ENCODE measurements at places on chromosomes 12 and 14.

DNA sequence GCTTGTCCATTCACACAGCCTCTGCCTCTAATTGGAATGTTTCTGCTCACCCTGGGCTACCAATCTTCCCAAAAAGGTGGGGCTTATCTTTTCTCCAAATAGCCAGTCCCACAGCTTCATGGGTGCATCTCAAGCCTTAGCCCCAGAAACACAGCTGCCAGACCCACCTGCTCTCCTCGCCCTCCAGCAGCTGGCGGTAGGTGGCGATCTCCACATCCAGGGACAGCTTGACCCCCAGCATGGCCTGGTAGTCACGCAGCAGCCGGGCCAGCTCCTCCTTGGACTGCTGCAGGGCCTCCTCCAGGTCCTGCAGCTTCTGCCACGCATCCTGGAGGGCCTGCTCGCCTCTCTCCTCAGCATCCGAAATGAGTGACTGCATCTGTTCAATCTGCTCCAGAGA, 11.1 kb downstream of the KRT77 start:
- DNase-seq = no peak

- no peak for DNase-seq
Observed at GRCh38 chr12:32135967-32136366, 29.3 kb downstream of the BICD1 start.

DNA sequence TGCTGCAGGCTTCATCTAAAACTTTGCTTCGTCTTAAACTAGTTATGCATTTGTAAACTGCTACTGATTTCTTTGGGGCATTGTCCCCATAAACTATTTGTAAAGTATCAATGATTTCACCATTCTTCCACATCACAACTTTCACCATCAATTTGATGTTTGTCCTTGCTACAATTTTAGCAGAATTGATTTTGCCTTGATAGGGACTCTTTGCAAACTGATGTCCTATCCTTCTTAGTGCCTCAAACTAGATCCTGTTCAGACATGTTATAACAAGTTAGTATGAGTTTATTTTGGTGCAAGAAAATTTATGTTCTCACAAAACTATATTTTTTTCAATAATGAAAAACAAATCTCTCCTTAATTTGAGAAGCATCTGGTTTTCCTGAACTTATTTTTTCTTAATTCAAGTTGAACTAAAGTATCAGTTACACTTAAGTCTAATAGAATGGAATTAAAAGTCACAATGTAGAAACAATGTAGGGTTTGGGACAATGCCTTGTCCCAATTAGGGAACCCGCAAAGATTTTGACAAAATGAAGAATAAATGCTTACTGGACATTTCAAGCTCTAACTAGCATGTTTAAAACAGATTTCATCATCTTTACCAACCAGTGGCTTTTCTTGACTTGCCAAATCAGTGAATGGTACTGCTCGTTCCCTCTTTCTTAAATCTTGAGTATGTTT, 10.1 kb upstream of the ARID4A start:
- no peak for DNase-seq

DNA sequence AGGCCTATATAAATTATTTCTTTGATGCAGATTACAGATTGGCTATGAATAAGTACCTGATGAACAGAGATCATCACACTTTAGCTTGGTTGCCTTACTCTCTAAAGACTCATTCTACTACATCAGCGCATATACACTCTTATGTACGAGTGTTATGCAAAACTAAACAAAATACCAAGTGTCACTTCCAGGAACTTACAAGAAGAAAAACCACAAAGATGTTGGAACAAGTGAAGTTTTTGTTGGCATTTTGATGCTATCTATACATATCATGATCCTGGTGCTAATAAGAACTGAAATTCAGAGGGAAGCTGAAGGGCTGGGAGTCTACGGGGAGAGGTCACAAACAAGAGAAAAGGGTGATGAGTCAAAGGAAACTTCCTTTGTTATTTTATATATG, 47.9 kb upstream of the CERS5 start:
- DNase-seq = no peak

DNA sequence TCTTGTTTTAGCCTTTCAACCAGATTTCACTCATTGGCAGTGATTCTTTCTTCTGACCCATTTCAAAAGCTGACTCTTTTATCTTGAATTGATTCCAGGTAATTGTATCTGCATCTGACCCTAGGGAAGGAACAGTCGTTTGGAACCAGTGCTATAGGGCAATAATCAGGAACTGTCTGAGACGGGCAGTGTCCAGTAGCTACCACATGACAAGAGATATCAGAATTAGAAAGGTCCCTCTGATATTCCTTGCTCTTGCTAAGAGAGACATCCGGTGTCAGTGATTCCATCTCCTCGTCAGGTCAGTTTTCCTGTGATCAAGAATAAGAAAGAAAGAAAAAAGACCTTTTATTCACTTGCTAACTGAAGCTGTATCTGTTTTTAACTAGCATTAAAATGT, 47.8 kb upstream of the PDE3A start:
- DNase-seq = no peak

GRCh38 chr12:54497883-54498282, 331 bp downstream of the NCKAP1L start:
- no peak for DNase-seq

DNA sequence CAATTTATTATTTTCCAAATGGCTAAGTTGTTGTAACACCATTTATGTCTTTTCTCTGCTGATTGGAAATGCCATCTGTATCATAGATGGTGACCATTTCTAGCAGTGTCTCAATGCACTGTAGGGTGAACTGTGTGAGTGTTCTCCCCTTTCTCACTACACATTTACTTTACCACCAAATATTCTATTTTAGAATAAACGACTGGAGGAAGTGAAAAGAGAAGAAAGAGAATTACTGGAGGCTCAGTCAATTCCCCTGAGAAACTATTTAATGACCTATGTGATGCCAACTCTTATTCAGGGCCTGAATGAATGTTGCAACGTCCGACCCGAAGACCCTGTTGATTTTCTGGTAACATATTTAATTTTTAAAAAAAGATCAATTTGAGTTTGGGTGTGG, 15.5 kb upstream of the PAPOLA start:
- DNase-seq = no peak

DNA sequence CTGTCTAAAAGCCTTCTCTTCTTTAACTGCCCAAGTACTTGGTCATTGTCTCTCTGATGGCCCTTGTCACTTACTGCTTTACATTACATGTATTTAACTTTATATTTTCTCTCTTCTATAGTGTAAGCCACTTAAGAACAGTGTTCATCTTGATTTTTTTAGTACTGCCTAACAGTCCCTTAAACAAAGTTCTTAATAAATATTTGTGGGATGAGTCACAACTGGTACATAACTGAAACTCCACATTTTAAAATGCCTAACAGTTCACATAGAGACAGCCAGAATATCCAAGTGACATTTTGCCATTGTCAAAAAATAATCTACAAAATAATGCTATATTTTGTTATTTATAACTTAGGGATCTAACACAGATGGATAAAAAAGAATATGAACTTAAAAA, 146.6 kb downstream of the STXBP6 start:
- no peak for DNase-seq

DNA sequence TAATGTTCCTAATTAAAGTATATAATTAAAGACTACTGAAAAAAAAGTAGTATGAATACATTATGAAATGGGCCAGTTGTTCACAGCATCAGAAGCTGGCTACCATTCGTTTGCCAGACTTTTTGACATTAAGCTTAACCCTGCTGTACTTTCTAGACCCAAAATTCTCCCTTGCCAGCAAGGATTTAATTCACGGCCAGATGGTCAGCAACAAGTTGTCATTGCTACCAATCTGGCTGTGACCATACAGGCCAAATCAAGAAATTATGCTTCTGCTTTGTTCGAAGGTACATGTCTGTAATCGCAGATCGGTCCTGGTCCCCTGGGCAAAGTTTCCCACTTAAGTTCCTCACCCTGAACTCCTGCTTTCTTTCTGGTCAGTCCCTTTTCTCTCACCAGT, 217.7 kb upstream of the ATXN7L3B start:
- DNase-seq = no peak

DNA sequence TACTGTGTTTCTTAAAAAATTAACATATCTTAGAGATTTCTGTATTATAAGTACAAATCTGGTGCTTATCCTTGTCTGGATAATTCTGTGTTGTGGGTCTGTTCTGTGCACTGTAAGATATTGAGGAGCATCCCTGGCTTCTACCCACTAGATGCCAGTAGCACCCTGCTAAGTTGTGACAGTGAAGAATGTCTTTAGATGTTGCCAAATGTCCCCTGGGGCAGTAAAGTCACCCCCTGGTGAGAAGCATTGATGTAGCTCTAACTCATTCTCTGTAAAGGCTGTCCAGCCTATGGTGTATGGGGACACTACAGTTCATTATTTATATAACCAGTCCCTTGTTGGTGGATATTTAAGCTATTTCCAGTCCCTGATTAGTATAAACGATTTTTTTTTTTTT, 31.4 kb downstream of the MAP1LC3B2 start:
- no peak for DNase-seq

- DNase-seq = no peak
Observed at GRCh38 chr12:92953747-92954146, 24.7 kb upstream of the EEA1 start.
